ENCODE measurements at places on chromosomes 11 and 22.

GRCh38 chr22:49632199-49633009, 195.3 kb downstream of the BRD1 start:
- peak; percentile 58 for DNase-seq

- no peak for DNase-seq
These were observed 184.1 kb upstream of the ARHGAP20 start for GRCh38 chr11:110896358-110896757.

- no peak for DNase-seq
These were observed 110.2 kb downstream of the RASSF10 start for GRCh38 chr11:13119361-13119760.

DNA sequence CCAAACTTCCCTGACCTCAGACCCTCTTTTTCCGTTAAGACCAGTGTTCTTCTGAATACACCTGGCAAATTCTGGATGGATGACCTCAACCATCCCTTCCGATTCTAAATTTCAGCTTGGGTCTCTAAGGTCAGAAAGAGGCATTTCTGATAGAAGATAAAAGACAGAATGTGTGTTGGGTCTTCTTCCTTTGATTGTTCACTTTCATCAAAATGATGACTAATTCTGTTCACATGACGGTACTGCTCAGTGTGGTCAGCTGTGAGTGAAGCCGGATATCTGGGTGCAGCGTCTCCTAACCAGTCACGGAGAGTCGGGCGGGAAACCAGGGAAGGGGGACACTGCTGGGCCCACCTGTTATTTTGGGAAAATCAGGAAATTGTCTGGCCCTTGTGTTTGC, 151.6 kb upstream of the NAV2 start:
- DNase-seq, result no peak

GRCh38 chr11:635945-636510, 1.0 kb upstream of the DRD4 start:
- no peak for DNase-seq

GRCh38 chr11:26992031-26992541, 1.8 kb upstream of the FIBIN start:
- no peak for DNase-seq

GRCh38 chr11:31823644-31824331, 12.7 kb upstream of the PAX6 start:
- DNase-seq, result no peak

- DNase-seq, result no peak
These were observed 11.9 kb upstream of the NARS2 start for GRCh38 chr11:78586452-78587046.

GRCh38 chr11:22079133-22079872, 113.6 kb upstream of the ANO5 start:
- DNase-seq, result no peak

GRCh38 chr11:128196235-128196634, 391.1 kb downstream of the ETS1 start:
- DNase-seq, result no peak

DNA sequence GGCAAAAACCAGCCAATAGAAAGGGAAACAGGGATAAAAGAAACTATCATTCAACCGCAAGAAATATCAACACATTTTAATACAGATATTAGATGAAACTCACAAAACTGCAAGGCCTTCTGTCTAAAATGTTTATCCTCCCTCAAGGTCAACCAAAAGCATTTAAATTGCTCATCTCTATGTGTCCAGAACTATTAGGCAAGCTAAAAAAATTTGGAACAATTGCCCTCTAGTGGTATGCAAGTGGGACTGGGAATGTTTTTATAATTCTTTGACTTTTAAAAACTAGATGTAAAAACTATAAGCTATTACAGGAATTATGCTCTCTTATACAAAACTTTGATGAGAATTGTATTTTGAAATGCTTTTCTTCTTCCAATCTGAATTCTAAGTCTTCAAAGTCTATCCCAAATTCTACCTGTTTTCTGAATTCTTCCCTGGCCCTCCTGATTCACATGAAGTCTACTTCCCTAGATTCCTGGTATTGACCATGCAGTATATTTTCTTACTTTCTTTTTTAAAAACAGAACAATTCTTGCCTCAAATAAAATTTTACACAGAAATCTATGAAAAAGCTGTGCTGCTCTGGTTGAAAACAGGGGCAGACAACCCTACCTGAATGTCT, 4.9 kb downstream of the CWC15 start:
- DNase-seq, result no peak

DNA sequence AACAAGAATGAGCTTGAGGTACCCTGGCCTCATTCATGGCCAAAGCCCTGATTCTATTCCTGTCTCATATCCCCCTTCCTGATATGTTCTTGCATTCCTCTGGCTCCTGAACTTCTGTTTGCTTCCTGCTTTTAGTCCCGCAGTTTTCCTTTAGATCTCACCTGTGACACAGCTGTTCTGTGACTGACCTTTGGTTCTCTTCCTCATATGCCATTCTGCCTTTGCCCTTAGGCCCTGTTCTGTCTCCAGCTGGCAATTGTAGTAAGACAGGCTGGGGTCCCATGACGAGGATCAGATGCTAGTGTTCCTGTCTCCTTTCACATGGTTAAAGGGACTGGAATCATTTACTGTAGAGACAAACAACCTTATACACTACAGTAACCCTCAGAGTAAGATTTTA, 59.0 kb upstream of the PDE3B start:
- DNase-seq, result no peak

DNA sequence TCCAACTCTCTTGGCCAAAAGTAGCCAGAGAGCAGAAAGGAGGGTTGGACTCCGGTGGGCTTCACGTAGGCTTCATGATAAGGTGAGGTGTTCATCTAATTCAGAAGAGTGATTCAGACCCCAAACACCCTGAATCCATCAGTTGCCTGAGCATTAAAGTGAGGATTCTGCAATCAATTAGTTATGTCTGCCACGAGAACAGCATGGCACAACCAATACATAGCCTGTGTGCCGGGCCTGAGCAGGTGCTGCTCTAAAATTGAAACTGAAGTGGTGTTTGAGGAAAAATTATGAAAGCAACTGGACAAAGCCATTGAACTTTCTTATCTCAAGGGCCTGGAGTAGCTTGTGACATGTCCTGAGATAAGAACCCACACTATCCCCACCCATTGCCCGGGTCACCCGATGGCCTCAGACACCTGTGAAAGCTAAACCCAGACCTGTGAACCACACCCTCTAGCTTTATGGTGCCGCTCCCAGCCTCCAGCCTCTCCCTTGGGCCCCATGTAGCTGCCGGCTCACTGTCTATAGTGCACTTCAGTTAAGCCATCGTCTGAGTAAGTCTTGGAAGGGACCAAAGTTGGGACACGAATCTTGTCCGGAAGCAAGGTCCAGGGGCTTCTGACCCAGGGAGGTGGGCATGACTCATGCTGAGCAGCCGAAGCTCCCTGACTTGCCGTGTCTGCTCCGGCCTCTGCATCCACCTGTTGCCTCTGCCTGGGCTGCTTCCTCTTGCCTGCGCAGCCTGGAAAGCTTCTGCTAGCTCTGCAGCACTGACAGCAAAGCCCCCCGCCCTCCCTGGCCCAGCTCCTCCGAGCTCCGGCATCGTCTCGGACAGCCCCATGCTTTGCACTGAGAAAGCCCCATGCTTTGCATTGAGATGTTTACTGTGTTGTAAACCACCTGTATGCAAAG, 5.7 kb upstream of the MYEOV start:
- no peak for DNase-seq

GRCh38 chr22:48908547-48908946, 919.1 kb downstream of the BRD1 start:
- no peak for DNase-seq

- no peak for DNase-seq
These were observed 25.5 kb downstream of the MYBPC3 start for GRCh38 chr11:47327025-47327424.
